ENCODE measurements at places on chromosomes 6 and 20.

DNA sequence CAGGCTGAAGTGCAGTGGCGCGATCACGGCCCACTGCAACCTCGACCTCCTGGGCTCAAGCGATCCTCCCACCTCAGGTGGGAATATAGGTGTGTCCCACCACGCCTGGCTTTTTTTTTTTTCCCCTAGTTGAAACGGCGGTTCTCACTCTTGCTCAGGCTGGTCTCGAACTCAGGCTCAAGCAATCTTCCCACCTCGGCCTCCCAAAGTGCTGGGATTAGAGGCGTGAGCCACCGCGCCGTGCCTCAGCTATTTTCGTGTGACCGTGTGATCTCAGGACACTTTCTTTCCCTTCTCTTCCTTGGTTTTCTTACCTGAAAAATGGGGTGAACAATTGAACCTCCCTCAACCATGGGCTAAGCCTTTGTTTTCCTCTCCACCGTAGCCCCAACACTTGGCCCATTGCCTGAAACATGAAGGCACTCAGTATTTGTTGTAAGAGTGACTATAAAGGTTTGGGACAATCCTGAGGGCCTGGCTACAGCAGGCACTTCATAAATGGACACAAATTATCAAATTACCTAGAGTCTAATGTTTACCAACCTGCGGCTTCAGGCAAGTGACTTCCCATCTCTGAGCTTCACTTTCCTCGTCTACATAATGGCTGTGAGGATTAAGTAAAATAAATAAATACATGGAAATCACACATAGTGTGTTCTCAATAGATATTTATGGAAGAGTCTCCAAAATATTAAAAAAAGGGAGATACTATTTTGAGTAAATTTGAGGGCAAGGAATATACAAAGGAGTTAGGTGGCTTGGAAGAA, 31.4 kb upstream of the ID1 start:
- no peak for DNase-seq

GRCh38 chr6:54850114-54850513, 3.5 kb downstream of the FAM83B start:
- DNase-seq = no peak

GRCh38 chr20:3686867-3687321, 5.1 kb upstream of the ADAM33 start:
- peak; percentile 96 for DNase-seq

GRCh38 chr20:3074812-3075211, 3.4 kb downstream of the OXT start:
- DNase-seq = no peak

DNA sequence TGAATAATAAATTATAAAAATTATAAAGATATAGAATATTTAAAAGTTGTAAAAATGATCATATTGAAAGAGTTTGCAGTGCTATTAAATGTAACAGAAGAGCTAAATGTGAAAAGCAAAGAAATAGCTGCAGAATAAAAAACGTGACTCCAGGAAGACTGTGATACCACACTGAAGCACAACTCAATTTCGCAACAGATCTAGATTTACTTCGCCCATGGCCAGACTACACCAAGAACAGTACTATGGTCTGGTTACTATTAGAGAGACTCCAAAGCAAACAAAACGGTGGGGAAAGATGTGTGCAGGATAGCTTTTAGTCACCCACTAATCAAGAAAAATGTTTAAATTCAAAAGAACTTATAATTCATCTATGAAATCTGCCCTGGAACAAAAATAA, 1.9 kb downstream of the CHD6 start:
- peak; percentile 56 for DNase-seq

DNA sequence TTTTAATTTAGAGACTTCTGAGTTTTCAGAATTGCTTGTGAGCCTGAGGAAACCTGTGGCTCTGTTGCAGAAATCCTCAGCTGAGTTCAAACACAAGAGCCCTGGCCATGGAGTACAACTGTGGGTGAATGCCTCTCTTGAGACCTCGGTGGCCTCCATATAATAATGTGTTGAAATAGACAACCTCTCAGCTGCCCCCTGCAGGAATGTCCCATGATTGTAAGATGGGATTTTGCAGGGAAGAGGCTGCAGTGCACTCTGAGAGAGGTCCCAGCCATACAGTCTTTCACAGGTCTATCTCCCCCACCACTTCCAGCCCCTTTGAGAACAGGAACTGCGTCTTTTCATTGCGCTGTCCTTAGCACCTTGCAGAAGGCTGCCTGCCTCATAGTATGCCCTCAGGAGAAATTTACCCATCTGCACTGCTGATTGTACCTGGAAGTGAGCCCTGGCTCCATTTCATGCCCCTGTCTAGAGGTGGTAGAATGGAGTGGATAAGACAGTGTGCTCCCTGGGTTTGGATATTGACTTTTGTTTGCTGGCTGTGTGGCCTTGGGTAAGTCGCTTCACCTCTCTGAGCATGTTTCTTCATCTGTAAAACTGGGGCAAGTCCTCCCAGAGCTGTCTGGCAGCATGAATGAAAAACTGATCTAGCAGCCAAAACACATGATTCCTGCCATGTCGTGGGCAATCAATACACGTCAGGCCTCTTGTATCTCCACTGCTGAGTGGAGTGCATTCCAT, 16.8 kb upstream of the CDH22 start:
- DNase-seq = peak; percentile 34

DNA sequence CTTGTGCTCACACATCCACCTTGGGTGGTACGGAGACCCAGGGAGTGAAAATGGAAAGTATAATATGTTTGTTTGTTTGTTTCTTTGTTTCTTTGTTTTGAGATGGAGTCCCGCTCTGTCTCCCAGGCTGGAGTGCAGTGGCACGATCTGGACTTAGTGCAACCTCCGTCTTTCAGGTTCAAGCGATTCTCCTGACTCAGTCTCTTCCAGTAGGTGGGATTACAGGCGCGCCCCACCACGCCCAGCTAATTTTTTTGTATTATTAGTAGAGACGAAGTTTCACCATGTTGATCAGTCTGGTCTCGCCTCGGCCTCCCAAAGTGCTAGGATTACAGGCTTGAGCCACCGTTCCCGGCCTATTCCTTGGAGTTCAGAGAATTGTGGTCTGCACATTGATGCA, 115.4 kb downstream of the TRIM27 start:
- DNase-seq = no peak

GRCh38 chr6:119552021-119552420, 202.5 kb upstream of the MAN1A1 start:
- DNase-seq = peak; percentile 51

DNA sequence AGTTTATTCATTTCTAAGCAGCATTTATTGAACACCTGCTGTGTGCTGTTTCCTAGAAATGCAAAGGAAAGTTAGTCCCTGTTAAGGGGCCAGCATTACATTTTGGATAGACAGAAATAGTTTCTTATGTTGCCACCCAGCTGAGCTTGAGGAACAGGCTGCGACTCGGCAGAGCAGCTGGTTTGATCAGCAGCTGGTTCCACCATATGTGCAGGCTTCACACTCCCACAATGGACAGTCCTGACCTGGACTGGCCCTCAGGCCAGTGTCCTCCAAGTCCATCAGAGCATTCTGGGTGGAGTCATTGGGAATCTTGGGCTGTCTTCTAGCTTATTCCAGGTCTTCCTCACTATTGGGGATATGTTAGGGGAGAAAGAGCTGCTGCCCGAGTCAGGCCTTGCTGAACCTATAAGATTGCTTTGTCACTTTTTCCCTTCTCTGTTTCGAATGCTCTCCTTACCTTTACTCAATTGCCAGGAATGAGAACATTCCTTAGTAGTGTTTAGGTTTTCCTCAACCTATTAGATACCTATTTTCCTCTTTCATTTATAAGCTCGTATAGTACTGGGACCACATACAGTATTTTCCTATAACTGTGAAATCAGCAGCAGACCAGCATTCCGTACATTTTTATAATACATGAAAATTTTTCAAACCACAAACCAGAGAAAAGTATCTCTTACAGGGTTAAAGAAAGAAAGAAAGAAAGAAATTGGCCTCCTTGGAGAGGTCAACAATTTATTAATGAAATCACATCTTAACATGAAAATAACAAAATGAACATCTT, 203.0 kb downstream of the FARS2 start:
- no peak for DNase-seq

DNA sequence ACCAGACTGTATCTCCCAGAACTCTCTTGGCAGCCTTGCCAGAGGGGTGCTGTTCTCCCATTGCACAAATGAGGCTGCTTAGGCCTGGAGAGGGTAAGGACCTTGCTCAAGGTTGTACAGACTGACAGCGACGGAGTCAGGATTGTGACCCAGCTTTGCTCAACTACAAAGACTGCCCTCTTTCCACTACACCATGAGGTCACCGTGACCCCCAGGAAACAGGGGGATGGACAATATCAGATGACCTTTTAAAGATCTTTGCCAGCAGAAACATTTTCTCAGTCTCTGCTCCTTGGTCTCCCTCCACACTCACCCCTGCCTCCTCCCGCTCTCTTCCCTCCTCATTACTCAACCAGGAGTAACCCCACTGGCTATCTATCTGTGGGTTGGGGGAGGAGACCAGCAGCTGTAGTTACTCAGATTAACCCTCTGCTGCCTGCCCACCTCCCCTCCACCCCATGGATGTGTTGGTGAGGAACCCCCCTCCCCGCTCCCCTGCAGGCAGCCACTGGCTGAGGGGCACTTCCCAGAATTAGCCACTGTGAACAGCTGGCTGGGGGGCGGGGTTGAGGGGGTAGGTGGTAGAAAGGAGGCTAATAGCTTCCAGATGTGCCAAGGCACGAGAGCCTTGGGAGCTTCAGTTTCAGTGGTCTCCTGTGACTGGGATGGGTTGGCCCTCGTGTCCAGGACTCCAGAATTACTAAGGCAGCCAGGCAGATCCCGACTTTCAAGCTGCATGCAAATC, 26.9 kb upstream of the MRPS18A start:
- peak; percentile 78 for DNase-seq

DNA sequence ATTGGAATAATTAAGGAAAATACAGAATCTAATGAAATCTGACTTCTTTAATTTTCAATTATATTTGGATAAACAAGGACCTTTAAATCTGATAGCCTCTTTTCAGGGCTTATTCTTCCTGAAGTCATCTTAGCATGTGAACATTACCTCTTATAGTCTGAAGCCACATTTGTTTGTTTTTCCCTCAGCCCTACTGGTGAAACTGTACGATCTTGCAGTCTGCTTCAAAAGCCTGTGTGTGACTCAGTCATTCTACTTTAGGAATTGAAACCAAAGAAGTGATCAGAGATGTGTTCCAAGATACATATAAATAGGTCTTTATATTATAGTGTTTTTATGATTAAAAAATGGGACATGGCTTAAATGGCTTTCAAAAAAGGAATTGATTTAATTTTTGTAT, 67.5 kb downstream of the MACROD2 start:
- peak; percentile 19 for DNase-seq

DNA sequence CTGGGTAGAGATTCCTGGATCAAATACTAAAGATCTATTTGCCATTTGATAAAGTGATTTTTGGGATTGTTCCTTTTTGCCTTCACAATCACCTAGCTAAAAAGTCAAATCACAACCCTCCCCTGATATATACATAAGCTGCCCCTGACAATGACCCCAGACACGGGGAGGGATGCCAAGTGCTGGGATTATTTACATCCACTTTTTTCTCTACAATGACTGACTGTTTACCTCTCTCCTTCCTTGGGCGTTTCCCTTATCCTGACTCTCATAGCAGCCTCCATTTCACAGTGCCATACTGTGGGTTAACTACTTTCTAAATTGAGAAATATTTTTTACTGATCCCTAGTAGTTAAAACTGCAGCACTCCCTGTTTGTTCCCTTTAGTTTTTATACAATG, 150.8 kb upstream of the TMEM170B start:
- no peak for DNase-seq

GRCh38 chr6:165056292-165056691, 253.1 kb downstream of the C6orf118 start:
- no peak for DNase-seq

DNA sequence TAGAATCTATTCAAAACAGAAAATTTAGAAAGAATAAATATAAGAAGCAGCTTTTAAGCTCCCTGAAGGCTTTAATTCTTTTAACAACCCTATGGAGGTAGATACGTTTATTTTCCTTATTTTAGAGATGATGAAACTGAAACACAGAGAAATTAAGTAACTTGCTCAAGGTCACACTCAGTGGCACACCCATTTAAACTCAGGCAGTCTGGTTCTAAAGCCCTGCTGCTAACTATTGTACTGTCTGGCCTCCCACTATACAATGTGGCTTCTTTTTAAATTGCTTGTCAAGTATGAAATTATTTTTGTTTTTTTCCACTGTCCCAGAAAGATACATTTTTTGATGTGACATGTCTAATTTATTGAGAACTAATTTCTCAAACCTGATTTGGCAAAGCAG, 55.7 kb downstream of the FAM217A start:
- no peak for DNase-seq

- DNase-seq = peak; percentile 42
Measured at GRCh38 chr6:150142097-150142669, 661 bp upstream of the PPP1R14C start.

DNA sequence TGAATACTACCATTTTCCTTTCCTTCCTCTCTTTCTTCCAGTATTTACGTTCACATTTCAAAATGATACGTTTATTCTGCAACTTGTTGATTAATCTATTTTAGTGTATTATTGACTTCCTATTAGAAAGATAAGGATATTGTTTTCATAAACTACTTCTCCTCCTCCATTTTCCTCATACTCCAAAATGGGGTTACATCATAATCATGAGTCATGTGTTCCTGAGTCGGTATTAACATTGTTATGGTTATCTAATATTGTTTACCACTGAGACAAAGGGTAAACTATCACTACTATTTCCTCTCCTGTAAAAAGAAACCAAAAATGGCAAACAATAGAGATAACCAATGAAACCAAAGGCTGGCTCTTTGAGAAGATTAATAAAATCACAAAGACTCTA, 126.5 kb upstream of the CDYL start:
- peak; percentile 43 for DNase-seq

DNA sequence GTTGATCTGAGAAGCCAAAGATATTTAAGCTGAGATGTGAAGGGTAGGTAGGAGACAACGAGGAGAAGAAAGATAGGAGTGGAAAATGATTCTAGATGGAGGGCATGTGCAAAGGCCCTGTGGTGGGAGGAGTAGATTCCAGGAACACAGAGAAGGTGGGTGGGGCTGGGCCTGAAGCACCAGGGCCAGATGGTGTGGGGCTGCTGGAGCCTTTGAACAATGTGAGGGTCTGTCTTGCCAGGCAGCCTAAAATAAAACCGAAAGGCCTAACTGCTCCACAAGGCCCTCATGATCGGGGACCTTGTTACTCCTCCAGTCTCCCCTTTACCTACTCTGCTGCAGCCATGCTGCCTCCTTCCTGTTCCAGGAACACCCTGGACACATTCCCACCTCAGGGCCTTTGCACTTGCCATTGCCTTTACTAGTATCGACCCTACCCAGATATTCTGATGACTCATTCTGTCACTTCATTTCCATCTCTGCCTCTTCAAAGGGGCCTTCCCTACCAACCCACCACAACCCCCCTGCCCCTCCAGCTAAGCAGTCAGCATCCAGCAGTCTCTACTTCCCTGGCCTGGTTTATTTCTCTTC, 20.0 kb downstream of the FAM110A start:
- no peak for DNase-seq
